ENCODE measurements at places on chromosomes 3 and 15.

DNA sequence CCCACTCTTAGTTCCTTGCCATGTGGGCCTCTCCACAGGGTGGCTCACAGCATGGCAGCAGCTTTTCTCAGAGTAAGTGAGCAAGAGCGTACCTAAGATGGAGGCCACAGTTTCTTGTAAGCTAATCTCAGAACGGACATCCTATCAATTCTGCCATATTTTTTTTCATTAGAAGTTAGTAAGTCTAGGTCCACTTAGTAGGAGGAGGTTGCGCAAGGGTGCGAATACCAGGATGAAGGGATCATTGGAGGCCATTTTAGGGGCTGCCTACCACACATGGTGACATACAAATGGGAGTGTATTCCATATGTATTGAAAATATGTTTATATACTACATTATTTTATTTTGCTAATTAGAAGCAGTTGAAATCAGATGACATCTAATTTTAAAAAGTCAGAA is 31.5 kb downstream of the NR1D2 start:
- no peak for DNase-seq

GRCh38 chr15:87940768-87941167 is 315.8 kb downstream of the NTRK3 start:
- no peak for DNase-seq

DNA sequence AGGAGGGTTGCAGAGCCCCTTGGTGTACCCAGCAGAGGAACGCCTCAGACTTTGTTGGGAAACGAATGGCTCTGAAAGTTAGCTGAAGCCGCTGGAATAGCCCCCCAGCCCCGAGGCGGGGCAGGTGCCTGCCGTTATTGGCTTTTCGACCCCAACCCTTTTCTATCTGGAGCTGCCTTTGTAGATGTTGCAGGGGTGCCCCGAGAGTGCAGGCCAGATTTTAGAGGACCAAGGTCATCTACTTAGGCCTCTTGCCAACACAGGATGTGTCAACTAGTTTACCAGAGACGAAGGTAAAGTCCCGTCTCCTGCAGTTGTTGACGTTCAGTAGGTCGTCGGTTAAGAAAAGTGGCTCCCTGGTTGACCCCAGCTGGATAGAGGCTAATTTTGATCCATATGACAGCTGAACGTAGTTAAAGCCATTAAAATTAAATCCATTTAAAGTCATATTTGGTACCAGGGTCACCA is 579 bp upstream of the UBE3A start:
- no peak for DNase-seq

GRCh38 chr3:154625756-154626155 is 195.8 kb upstream of the GPR149 start:
- DNase-seq, result no peak

All from NCI-H1436 treated with DMSO at 0.1 percent for 48 hours (cell line).